Activated CD8-positive, alpha-beta memory T cell treated with anti-CD3 and anti-CD28 coated beads, Interleukin-2, amount 50 U/mL, for 48 hours (primary cell): ENCODE measurements at places on chromosomes 13 and 19.

GRCh38 chr19:43318796-43319314, 34.6 kb upstream of the CD177 start:
- no peak for DNase-seq

GRCh38 chr13:95137096-95137495, 164.2 kb downstream of the ABCC4 start:
- no peak for DNase-seq

GRCh38 chr13:26910754-26911465, 150.3 kb upstream of the GPR12 start:
- DNase-seq = no peak

DNA sequence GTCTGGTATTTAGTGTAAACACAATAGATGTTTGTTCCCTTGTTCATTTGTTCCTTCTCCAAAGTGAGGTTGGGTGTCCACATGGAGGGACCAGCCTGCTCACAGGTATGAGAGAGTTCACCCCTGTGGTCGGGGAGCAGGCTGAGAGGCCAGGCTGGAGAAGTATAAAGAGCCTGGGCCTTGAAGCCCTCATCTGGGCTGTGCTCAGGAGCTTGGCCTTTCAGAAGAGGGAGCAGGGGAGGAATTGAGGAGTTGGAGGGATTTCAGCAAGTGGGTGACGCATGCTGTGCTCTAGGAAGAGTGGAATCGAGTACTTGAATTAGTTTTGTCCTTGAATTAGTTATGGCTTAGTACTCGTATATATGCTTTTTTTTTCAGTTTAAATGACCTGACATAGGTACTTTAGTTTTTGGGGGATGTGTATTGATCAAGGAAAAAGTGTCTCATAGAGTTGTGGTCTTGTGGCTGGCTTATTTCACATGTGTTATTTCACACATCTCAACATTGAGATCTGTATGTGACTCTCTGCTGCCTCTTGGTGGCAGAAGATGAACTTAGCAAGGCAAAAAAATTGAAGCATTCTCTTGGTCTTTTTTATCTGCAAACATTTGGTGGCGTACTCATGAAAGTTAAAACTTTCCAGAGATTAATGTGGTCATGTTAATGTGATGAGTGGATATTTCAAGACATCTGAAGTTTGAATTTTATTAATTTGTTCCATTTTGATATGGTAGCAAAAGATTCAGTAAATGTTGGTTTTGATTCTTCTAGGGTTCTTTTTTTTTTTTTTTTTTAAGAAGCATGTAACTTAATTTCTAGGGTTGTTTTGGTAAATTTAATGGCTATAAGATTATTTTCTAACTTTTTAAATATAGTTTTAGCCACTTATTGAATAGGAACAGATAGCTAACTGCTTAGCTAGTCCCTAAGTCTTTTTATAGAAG, 54.3 kb downstream of the SLAIN1 start:
- DNase-seq = no peak

- DNase-seq = no peak
Measured at GRCh38 chr13:29137995-29138394, 317.9 kb downstream of the MTUS2 start.

DNA sequence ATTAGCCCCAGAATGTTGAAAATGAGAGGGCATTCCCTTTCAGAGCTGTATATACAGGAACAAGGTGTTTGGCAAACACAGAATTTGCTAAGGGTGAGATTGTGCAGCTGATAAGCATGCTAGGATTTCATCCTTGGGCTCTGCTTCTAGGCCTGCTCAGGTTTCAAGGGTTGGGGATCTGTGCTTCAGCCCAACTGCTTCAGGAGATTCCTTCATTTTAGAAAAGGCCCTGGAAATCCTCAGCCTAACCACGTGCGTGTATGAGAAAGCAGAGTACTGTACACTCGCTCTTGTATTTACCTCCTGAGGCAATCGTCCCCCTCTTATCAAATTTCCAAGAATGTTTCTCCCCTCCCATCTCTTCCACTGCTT, 291.6 kb upstream of the ARGLU1 start:
- DNase-seq = no peak

- DNase-seq = no peak
Measured at GRCh38 chr13:31880851-31881494, 141.6 kb downstream of the RXFP2 start.

- DNase-seq = no peak
Measured at GRCh38 chr19:28428663-28429348, 784.1 kb downstream of the UQCRFS1 start.

DNA sequence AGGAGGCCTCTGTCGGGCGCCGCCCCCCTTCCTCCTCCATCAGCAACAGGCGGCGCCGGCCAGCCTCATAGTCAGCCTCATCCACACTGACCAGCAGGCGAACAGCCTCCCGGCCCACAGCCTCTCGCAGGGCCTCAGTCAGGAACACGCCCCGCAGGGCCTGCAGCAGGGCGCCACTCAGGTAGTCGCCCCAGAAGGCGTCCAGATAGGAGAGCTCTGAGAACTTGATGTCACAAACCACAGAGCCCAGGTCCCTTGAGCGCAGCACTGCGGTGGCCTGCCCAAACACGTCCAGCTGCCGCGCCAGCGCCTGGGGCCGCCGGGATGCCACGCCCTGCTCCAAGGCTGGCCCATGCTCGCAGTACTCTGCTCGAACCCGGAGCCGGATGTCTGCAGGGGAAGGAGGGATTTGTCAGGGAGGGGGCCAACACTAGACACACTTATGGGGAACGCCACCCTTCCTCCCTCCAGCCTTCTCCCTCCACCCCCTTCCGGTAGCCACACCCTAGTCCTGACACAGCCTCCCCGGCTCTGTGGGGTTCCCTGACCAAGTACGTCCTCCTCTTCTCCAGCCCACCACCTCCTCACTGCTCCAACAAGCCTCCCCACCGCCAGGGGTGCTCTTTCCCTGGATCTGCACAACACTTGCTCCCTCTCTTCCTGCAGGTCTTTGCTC, 17.9 kb downstream of the DEDD2 start:
- peak; percentile 79 for DNase-seq

DNA sequence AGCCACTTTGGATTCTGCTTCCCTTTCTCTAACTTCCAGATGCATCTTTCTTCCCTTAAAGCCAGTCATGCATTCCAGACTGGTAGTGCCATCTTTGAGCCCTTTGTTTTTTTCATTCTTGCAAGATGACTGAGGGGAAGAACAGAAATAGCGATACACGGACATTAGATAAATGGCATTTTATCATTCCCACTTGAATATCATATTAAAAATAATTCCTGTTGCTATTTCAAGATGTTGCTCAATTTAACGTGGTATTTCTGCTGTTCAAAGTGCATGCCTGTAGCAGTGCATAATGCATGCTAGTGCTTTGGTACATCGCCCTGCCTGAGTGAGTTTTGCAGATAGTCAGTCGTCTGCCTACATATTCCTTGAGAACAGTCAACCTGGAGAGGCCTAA, 140.6 kb upstream of the FRY start:
- no peak for DNase-seq

GRCh38 chr13:31204592-31204991, 4.8 kb downstream of the B3GLCT start:
- no peak for DNase-seq

DNA sequence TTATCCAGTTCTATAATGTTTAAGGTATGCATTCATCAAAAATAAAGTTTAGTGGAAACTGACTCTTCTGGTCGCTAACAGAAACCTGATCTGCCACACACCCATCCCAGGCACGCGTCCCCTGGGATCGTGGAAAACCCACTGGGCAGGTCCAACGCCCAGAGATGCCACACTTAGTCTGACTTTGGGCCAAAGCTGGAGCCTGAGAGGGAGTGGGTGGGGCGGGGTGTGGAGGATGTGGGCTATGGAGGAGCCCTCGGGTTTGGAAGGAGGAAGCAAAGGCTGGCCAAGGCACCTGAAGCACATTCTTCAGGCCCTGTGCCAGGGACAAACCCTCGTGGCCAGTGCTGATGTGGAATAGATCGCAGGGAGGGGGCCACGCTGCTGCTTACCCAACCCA, 2.5 kb downstream of the IGFL1 start:
- no peak for DNase-seq

DNA sequence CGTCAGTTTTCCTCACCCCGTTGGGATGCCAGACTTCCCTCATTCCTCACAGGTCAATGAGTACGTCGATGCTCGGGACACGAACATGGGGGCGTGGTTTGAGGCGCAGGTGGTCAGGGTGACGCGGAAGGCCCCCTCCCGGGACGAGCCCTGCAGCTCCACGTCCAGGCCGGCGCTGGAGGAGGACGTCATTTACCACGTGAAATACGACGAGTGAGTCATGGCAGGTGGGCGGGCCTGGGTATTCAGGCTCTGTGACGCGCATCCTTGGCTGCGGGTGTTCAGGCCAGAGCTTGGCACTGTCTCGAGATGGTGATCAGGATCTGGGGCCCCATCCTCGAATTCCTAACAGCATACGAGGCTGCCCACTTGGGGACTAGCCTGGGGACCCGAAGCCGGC, 21.4 kb downstream of the UHRF1 start:
- DNase-seq = no peak

DNA sequence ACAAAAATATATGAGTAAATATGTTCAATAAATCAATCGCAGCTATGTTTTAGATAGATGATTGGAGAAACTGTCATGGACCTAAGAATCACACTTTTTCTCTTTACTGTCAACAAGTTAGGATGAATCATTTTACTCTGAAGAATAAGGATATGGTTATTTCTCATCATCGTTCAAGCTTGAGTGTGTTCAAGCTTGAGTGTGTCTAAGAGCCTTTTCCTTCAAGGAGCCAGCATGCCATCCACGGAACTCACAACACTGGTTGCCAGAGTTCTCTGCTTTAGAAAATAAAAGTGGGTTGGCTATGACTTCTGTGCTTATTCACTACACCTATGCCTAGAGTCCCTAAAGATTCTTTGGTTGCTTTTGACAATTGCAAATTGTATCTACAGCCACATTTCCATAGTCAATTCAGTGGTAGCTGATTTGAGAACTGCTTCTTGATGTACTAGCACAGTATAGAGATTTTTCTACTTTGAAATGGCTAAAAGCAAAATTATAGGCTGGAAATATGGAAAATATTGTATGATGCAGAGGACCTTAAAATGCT, 58.1 kb upstream of the SCEL start:
- DNase-seq = no peak

DNA sequence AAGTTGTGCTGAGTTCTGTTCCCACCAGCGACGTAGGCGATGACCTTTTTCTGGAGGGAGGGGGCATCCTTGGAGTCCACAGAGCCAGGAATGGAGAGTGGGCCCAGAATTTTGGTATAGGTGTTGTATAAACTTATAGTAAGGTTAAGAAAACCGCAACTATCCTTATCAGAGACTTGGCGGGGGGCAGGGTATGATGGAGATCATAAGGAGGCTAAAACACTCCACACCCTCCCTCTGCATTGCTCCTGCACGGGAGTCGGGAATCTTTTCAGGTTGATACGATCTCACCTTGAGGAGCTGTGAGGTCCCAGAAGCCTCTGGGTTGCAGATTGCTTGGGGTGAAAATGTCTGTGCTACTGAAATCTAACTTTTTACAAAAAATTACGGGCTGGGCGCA, 6.3 kb upstream of the CEACAM19 start:
- DNase-seq = no peak
